Upper lobe of left lung (tissue), 6 donors: ENCODE measurements at places on chromosomes 12 and 14.

- DNase-seq: no peak
These were observed 199.7 kb upstream of the HMGA2 start for GRCh38 chr12:65624554-65625086.

- DNase-seq: no peak
These were observed 316.9 kb downstream of the DAD1 start for GRCh38 chr14:22271838-22272799.

DNA sequence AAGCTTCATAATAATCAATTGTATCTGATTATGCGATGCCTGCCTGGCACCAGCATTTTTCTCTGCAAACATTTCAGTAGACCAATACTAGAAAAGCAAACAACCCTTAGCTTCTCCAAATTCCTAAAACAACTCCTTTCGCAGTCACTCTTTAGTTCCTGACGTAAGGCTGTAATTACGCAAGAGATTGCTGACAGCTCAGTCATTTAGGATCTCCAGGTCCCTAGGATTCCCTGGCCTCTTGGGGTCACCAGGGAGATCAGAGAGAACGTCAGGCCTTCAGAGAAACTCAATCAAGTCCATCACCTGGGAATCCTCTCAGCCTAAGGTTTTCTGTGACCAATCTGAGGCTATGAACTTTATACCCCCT is 390.6 kb downstream of the PAWR start:
- DNase-seq: no peak

- no peak for DNase-seq
These were observed 78.9 kb upstream of the SLC38A2 start for GRCh38 chr12:46451276-46452021.

DNA sequence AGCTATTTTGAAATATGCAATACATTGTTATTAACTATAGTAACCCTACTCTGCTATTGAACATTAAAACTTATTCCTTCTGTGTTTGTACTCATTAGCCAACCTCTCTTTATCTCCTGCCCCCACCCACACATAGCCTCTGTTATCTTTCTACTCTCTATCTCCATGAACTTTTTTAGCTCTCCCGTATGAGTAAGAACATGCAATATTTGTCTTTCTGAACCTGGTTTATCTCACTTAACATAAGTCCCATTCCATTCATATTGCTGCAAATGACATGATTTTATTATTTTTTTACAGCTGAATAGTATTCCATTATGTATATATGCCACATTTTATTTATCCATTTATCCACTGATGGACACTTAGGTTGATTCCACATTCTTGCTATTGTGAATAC is 79.0 kb upstream of the AMIGO2 start:
- DNase-seq: no peak

DNA sequence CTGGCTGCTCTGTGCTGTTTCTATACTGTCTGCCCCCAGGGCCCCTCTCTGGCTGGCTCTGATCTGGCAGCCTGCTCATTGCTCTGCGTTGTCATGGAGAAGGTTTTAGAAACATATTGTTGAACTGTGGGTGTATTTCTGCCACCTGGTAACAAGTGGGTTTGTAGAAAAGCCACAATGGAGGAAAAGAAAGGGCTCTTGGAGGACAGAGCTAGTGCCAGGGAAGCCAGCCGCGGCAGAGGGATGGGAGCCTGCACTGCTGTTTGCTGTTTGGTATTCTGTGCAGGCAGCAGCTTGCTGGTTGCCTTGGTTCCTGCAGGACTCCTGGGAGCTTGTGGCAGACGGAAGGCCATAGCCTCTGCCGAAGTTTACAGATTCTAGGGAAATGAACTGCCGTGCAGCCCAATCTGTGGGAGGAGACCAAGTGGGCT is 15.1 kb downstream of the CCDC177 start:
- no peak for DNase-seq

DNA sequence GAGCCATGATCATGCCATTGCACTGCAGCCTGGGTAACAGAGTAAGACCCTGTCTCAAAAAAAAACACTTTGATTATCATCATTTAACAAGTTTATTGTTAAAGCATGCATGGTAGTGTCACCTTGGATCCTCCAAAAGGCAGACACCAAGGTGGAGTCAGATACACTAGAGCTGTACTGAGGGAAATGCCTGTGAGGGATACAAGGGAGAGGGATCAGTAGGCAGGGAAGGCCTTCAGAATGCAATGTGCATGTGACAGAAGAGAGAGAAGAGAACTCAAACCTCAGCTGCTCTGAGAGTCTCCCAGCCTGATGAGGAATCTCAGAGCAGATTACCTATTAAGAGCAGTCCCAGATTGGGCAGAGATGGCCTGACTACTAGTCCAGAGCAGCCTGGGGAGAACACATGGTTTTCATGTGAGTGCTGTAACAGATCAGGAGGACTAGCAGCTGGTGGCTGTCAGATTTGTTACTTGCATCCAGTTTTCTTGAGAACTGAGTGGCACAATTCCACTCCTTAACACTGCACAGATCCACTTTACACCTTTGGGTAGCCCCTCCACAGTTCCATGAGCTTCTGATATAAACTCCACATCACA is 38.0 kb upstream of the A2ML1 start:
- no peak for DNase-seq

DNA sequence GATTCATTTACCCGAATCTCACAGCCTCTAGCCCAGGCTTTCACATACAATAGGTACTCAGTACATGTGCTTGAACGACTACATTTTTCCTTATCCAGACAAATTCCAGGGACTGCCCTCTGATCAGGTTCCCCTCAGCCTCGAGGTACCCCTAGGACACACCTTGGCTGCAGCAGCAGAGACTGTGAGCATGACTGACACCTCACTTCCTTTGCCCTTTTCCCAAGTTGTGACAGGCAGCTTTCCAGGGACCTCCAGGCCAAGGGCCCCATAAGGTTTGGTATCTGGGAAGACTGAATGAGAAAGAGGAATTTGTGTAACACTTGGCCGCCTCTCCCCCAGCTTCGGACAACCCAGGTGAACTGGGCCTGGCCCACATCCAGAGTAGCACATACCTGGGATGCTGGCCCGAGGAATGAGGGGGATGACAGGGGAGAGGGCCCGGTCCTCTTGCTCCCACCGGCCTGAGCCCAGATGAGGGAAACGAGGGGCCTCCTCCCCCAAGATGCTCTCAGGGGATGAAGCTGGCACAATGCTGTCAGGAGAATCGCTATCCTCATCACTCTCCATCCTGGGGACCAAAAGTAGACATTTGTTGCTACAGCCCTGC is 10.2 kb upstream of the PRKAG1 start:
- no peak for DNase-seq

DNA sequence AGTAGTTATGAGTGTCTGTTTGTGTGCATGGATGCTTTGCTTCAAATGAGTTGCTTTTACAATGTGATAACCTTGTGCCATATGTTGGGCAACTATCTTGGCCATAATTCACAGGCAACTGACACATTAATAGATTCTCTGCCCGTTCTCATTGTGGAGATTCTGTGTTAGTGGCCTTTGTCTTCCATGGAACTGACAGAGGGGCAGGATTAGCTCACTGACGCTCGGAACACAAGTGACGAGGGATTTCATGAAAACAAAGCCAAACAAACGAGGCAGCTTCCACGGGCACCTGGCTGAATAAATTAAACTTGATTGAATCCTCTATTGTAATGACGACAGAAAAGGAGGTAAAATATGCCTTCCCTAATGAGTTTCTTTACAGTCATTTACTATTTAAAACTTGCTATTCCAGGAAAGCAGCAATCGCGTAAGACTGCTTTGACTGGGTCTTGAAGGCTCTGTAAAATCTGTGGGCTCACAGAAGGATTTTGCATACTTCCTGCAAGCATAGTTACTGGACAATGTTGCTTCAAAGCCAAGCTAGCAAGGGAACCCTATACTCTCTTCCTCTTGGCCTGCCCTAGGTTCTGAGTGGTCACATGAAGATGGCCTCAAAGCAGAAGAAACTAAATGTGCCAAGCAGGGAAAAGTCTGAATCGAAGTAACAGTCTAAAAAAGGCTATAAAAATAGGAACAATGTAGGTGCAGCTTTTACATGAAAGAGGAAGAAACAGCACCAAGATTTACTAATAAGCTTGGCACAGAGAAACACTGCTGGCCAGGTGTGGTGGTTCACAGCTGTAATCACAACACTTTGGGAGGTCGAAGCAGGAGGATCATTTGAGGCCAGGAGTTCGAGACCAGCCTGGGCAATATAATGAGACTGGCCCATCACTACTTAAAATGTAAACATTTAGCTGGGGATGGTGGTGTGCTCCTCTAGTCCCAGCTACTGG is 28.1 kb upstream of the SINHCAF start:
- DNase-seq: no peak

- DNase-seq: no peak
These were observed 31.3 kb downstream of the ZNF664 start for GRCh38 chr12:124004233-124004875.

- DNase-seq: no peak
These were observed 850.2 kb upstream of the TMEM132C start for GRCh38 chr12:127416796-127417195.

- no peak for DNase-seq
These were observed 10.2 kb downstream of the HEATR5A start for GRCh38 chr14:31410048-31410650.

GRCh38 chr12:47224563-47225133 is 144.9 kb upstream of the AMIGO2 start:
- DNase-seq: no peak

DNA sequence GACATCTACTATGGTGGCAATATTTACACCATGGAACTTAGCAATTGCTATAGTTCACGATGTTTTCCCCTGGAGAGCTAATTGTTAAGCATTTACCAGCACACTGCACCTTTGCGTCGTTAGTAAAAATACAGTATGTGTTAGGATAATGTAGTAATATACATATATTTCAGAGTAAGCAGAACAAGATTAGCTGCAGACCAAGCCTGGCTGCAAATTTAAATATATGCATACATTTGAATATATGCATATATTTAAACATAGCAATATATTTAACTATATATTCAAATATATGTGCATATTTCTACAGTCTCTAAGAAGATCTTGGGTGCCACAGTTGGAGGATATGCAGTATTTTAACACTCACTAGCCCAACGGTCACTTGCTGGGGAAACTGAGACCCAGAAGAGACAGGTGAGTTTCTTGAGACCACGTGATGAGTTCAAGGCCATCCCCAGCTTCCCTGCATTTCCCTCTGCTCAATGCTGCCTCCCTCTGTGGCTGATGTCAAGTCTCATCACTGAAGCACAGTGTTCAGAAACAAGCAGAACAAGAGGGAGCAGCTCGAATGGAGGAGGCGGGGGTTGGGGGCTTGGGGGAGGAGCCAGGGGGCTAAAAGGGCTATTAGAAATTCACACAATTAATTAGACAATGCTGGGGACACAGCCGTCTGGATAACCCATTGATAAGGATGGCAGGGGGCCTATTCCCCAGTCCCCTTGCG is 708.0 kb downstream of the MED13L start:
- no peak for DNase-seq

- DNase-seq: no peak
These were observed 71.4 kb downstream of the ADAMTS20 start for GRCh38 chr12:43480591-43480990.

DNA sequence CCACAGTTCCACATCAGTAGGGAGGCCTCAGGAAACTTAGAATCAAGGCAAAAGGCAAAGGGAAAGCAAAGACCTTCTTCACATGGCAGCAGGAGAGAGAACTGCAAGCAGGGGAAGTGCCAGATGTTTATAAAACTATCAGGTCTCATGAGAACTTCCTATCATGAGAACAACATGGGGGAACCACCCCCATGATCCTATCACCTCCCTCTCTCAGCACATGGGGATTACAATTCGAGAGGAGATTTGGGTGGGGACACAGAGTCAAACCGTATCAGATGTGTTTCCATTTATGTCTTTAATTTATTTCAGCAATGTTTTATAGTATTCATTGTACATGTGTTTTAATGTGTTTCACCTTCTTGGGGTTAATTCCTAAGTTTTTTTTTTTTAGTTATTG is 25.8 kb downstream of the METAP2 start:
- DNase-seq: no peak

- no peak for DNase-seq
These were observed at the start of gene PRIMA1 for GRCh38 chr14:93788293-93788542. TSS of gene PRIMA1 (minus strand) at chr14:93788485. CDS start at chr14:93787718, 767 bp downstream.

DNA sequence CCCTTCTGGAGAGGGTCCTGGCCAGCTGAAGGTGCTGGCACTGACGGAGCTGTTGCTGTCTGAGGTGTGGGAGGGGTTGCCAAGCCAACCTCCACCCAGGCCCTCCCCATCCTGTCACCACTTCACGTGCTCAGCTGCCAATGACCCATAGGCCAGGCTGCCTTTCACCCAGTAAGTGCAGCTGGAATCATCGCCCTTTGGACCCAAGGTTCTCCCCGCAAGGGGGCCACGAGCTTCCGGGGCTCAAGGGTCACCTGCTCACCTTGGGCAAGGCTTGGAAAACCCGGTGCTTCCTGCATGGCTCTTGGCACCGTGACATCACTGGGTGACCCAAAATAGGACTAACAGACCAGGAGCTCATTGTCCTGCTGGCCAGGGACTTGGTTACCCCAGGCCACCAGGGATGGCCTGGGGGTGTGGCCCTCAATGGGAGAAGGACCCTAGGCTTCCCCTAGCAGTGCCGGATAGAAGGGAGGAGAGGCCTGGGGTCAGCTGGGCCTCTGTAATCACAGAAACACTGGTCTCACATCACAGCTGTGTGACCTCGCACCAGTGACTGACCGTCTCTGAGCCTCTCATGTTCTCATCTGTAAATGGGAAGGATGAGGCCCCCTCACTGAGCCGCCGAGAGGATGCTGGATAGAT is 51.3 kb downstream of the CCDC85C start:
- no peak for DNase-seq

DNA sequence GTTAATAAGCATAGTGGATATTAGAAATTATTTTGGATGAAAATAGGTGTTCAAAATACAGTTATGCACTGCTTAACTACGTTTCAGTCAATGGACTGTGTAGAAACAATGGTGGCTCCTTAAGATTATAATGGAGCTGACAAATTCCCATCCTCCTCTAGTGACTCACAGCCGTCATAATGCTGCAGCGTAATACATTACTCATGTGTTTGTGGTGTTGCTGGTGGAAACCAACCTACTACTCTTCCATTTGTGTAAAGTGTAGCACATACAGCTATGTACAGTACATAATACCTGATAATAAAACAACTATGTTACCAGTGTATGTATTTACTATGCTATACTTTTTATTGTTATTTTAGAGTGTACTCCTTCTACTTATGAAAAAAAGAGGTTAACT is 111.2 kb upstream of the TMCC3 start:
- no peak for DNase-seq

DNA sequence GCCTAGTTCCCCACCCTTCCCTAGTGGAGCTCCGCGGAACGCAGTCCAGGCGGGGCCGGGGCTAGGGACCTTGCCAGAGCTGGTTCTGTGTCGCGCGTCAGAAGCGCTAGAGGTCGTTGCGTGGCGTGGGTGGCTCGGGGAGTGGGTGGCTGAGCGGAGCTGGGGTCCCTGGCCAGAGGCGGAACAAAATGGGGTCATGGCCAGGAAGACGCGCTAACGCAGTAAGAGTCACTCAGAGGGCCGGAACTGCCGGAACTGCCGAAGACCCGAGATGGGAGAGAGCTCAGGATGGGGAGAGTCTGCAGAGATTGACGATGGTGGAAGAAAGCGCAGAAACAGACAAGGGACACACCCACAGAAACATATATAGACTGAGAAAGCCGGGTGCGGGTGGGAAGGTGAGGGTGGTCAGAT is 4.8 kb downstream of the DGKA start:
- DNase-seq: no peak
